Right renal pelvis (tissue), 4 donors: ENCODE measurements at places on chromosomes 4 and X. TPM values are rescaled to one million over a fixed set of nuclear protein-coding genes. Genes with fewer than 3 reads are reported as not detected.

The SPANXN4 gene
- not detected for polyA plus RNA-seq

DNA sequence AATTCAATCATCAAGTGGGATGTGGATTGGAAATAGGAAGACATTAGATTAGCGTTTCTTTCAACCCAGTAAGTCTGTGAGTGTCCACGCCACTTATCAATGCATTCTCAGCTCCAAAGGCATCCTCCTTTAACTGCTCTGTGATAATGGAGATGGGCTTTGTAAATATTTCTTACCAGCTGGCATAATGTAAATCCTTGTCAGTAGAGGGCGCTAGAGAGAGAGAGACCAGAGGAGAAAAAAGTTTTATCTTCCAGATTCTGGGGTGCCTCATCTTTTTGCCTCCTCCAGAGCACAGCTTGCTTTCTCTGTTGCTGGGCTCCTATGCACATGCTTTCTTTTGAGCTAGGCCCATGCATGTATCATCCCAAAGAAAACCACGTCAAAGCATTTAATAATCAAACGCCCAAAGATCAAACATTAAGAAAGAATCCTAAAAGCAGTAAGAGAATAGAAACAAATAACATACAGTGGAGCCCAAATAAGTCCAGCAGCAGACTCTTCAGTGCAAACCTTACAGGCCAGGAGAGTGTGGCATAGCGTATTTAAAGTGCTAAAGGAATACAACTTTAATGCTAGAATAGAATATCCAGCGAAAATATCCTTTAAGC lies 9.6 kb upstream of the MTMR1 start:
- DNase-seq: no peak

The GPR173 gene
- 14.5 TPM for polyA plus RNA-seq

DNA sequence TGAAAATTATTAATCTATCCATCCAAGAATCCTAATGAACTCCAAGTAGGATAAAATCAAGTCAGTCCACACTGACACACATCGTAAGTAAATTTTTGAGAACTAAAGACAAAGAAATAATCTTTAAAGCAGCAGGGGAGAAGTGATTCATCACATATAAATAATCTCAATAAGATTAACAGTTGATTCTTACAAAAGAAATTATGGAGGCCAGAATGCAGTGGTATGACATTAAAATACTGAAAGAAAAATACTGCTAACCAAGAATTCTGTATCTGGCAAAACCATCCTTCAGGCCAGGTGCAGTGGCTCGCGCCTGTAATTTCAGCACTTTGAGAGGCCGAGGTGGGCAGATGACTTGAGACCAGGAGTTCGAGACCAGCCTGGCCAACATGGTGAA lies 96.1 kb upstream of the SH3RF1 start:
- DNase-seq: no peak

- no peak for DNase-seq
Measured at GRCh38 chr4:112560084-112560483, 44.1 kb upstream of the NEUROG2 start.

DNA sequence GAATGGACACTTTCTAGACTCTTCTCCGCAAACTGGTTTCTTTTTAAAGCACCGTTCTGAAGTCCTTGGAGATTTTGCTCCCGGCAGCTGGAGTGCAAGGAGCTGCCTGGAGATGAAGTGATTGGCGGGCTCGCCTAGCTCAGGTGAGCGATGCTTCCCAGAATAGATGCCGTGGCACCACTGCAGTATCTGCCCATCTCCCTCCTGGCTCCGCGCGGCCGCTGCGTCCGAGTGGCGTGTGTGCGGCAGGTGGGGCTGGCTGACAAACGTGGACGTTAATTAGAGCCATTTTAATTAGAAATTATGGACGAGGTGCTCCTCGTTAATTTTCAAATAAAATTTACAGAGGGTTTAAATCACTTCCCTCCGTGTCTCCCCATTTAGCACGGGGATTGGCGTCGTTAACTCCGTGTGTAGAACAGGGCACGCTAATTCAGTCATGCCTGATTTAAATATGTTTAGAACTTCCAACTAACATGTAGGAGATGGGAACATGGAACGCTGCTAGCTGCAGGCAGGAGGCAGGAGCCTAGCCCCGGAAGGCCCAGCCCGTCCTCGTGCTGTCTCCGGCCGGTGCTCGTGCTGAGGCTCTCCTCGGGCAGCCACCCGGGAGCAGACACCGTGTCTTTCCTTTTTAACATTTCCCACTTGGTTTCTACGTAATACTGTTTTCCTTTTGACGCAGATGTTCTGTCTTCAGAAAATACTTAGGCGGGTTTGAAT lies 11.6 kb downstream of the UVSSA start:
- no peak for DNase-seq

GRCh38 chr4:123893011-123893981 lies 496.7 kb downstream of the SPRY1 start:
- DNase-seq: no peak

- no peak for DNase-seq
Measured at GRCh38 chr4:134624365-134624764, 422.8 kb upstream of the PABPC4L start.

GRCh38 chr4:151649479-151649878 lies 111.3 kb downstream of the GATB start:
- no peak for DNase-seq

The GASK1B gene
- polyA plus RNA-seq: 43.4 TPM

GRCh38 chrX:47217121-47217851 lies 1.2 kb upstream of the CDK16 start:
- no peak for DNase-seq

GRCh38 chr4:7877176-7877575 lies 62.5 kb downstream of the AFAP1 start:
- DNase-seq: no peak

- no peak for DNase-seq
Measured at GRCh38 chrX:122641136-122641535, 542.9 kb upstream of the GRIA3 start.

The REELD1 gene
- 0.25 TPM for polyA plus RNA-seq

- no peak for DNase-seq
Measured at GRCh38 chrX:20527558-20528011, 260.9 kb upstream of the RPS6KA3 start.

DNA sequence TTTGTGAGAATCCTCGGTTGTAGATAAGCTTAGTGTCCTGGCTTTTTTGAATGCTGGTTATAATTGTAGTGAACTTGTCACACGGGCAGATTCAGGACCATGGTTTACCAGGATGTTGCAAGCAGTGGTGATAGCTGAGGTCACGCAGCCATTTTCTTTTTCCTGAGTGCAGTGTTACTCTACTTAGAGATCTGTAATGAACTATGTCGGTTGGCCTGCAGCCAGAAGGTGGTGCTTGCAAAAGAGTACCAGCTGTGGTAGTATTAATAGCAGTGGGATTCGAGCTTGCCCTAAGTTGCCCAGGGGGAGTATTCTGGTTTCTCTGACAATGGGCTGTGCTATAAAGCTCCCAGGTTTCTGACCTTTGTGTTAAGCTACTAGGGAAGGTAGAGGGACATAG lies 368.9 kb downstream of the SLITRK2 start:
- DNase-seq: no peak

- no peak for DNase-seq
Measured at GRCh38 chrX:13933851-13934250, 95.8 kb downstream of the GEMIN8 start.

GRCh38 chrX:68746988-68747387 lies 81.8 kb upstream of the EFNB1 start:
- DNase-seq: no peak

- DNase-seq: no peak
Measured at GRCh38 chrX:153686711-153687110, 1.0 kb upstream of the SLC6A8 start.

- DNase-seq: no peak
Measured at GRCh38 chr4:148210661-148211060, 231.6 kb downstream of the NR3C2 start.
